ENCODE measurements at places on chromosomes 5 and 9.

DNA sequence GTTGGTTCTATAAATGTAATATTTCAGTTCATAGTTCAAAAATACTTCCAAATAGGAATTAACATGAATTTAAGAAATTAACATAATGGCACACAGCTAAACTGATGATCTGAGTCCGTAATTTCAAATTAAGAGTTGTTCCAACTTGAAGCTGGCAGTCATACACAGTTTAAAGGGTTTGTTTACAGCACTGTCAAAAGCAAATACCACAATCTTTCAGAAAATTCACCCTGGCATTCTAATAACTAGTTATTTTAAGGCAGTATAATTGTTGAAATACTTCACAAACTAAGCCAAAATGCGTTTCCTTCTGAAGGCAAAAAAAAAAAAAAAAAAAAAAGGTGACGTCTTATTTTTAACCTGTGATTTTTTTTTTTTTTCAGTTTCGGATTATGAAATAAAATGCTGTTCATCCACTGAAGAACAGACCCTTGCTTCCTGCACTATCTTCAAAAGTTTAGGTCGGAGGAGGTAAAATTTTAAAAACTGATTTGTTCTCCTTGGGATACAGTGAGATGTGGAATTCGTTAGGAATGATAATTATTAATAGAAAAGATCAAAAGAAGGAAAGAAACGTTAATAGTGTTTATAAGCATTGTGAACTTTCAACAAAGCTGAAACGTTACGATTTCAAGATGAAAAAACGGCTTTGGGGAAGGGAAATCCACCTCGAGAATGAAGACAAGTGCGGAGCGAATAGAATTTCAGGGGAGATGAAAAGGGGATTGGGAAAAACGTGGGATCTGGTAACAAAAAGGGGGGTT is 850 bp downstream of the IL6ST start:
- no peak for DNase-seq

GRCh38 chr9:112115970-112116753 is 58.9 kb downstream of the SUSD1 start:
- no peak for DNase-seq

- DNase-seq, result no peak
Observed at GRCh38 chr9:107141967-107142366, 141.1 kb upstream of the RAD23B start.

- no peak for DNase-seq
Observed at GRCh38 chr9:123796618-123797484, 133.1 kb downstream of the DENND1A start.

GRCh38 chr5:150510460-150511263 is 2.7 kb downstream of the NDST1 start:
- no peak for DNase-seq

GRCh38 chr5:54851449-54851848 is 133.9 kb downstream of the ESM1 start:
- DNase-seq, result no peak

DNA sequence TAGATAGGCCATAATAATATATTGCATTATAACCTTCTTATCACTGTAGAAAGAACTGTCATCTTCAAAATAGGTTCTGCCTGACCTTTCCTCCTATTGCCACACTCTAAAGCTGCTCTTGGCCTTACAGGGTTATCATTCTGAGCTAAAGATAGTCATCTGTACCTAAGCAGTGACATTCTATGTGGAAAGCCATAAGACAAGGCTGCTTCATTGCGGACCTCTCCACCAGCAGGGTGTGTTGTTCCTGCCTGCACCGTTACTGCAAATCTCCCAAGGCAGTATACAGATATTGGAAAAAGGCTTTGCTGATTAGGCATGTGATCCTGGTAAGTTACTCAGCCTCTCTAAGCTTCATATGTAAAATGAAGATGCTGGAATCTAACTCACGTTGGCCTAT is 8.1 kb downstream of the ZNF622 start:
- no peak for DNase-seq

DNA sequence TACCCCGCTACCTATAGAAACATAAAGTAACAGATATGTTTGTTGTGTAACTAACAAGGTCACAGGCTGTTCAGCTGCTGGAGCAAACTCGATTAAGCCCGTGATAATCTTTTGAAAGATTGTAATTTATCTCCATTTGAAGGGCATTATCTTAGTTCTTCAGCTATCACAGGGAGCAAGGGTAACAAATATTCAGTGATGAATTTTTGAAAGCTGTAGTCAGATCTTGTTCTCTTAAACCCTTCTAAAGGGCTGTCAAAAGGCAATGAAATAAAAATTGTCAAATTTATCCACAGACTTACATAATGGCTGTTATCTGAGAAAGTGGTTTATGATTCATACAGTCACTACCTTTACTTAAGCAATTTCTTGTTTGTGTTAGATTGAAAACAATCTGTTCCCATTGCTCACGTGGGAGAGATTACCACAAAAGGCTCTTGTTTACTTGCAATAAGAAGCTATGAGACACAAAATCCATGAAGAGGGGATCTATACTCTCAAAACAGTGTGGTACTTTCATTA is 78.3 kb upstream of the ZNF608 start:
- peak; percentile 49 for DNase-seq

DNA sequence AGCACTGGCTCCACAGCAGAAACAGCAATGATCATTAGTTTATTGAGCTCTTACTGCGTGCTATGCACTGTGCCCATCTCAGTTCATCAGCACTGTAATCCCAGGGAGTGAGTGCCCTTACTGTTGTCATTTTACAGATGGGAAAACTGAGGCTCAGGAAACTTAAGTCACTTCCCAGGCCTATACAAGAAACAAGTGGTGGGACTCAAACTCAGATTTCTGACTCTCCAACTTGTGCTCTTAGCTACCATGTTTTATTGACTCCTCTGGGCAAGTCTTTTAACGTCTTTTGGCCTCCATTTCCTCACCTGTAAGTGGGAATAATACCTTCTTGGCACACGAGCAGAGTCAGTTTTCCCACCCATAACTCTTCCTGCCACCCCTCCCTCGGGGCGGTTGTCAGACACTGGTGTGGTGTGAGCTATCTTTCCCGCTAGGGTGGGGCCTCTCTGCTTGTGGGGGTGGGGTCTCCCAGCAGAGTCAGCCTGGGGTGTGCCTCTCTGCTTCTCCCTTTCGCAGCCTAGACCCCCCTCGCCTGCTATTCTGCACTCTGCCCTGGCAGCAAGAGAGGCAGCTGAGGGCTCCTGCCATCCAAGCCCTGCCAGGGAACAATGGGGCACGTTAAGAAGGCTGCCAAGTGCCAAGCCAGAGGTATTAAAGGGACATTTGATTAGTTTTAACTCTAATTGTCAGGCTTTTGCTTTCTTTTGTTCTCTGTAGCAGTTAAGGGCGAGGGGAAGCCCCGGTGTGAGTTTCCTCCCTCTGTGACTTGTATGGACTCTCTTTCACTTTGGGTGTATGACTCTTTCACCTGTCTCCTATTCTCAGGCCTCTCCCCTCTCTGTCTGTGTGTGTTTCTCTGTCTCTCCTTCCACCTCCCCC is 12.1 kb downstream of the GALNT10 start:
- no peak for DNase-seq

GRCh38 chr5:166330036-166330435 is 1961.4 kb upstream of the WWC1 start:
- DNase-seq, result no peak

DNA sequence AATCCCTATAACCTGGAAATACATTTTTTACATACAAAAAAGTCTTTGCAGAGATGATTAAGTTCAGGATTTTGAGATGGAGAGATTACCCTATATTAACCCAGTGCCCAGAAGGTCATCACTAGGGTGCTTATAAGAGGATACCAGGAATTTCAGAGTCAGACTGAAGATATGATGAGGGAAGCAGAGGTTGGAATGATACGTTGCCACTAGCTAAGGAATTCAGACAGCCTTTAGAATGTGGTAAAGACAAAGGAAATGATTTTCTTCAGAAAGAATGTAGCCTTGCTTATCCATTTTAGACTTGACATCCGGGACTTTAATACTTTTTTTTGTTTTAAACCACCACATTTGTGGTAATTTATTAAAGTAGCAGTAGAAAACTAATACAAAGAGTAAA is 2176.8 kb upstream of the C9orf72 start:
- DNase-seq, result no peak

GRCh38 chr9:35481347-35481975 is 8.4 kb upstream of the RUSC2 start:
- no peak for DNase-seq

DNA sequence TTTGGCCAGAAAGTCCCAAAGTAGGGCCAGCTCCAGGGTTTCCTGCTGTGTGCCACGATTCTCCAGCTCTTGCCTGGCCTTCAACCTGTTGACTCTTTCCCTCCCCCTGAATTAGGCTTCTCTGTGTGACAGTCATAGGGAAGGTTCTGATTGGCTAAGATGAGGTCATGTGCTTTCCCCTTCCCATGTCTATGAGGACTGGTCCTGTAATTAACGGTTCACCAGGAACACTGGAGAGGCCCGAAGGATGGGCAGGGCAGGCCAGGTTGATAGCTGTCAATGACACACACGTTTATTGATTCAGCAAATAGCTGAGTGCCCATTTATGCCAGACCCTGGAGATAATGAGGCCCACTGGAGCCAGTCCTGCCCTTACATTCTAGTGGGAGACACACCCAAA is 9.0 kb upstream of the PRR7 start:
- DNase-seq, result no peak

DNA sequence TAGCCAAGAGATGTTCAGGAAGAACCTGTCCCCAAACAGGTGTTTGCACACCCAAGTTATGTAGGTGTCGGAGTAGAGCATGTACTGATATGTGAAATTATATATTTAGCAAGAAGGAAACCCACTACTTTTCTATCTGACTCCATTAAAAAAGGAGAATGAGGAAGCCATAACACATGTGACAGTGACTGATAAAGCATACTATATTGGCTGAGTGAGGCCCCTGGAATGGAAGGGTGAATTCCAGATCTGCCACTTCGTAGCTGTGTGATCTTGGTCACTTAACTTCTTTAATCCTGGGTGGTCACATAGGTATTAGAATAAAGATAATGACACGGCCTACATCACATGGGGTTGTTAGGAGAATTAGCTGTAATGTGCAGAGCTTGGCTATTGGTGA is 116.0 kb upstream of the MAN2A1 start:
- no peak for DNase-seq

DNA sequence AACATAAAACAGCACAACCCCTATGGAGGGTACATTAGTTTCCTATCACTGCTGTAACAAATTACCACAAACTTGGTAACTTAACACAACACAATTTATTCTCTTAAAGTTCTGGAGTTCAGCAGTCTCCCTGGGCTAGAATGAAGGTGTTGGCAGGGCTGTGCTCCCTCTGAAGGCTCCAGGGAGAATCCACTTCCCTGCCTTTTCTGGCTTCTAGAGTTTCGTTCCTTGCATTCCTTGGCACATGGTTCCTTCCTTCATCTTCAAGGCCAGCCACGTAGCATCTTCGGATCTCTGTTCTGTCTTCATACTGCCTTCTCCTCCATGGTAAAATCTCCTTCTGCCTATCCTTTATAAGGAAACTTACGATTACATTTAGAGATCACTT is 25.0 kb upstream of the GSN start:
- no peak for DNase-seq

DNA sequence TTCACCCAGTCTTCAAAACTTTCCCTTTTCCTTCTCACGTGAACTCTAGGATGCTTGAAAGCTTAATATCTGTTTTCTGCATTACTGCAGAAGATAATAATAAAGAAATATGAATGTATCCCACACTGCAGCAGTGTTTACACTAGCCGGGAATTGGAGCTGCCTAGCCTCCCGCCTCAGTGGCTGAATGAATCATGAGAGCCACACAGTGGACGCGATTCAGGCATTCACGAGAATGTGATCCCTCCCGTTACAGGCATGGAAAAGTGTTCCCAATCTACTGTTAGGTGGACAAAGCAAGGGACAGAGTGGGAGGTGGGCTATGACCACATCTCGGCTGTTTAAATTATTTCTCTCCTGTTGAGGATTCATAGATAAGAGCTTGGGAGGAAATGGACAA is 69.4 kb upstream of the CTSL start:
- DNase-seq, result no peak

DNA sequence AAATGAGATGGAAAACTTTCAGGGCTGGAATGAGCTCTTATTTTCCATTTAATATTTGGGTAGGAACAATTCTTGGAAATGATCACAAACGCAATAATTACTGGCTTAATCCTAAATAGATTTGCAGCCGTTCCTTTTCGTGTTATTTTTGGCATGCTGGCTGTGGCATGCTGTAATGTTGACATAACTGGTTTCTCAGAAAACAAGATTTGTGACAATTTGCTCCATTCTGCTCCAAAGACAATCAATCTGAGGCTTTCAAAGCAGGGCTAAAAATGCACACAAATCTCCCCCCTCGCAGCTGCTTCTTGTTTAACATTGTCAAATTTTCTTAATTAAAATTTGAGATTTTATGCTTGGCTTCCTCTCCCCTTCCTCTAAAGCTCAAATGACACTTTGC is 151.2 kb downstream of the TTC39B start:
- no peak for DNase-seq

GRCh38 chr9:91486699-91487497 is 63.3 kb upstream of the NFIL3 start:
- DNase-seq, result peak; percentile 41

GRCh38 chr5:36611520-36612274 is 5.3 kb downstream of the SLC1A3 start:
- DNase-seq, result no peak

- DNase-seq, result no peak
Observed at GRCh38 chr5:111016801-111017200, 54.7 kb upstream of the TSLP start.

DNA sequence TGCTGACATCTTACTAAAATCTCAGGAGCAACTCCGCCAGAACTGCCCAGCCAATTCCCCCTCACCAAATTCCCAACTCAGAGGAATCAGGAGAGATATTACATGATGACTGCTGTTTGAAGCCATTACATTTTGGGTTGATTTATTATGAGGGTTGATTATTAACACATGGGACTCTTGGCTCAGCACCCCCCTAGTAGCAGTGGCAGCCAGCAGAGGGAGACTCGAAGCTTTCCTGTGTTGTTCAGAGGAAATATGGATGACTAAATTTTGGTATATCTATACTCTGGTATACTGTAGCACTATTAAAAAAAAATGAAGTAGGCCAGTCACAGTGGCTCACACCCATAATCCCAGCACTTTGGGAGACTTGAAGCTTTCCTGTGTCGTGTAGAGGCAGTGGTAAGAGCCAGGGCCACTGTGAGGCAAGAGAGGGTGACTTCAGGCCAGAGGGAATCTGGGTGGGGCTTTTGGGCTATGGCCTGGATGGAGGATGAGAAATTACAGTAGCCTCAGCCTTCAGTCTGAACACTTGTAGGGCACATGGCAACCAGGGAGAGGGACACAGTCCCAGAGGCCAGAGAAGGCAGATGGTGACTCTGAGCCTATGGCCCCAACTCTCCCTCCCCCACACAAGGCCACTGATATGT is 111.4 kb downstream of the LHX2 start:
- no peak for DNase-seq

GRCh38 chr9:35569206-35569605 is 35.9 kb upstream of the TESK1 start:
- DNase-seq, result no peak

DNA sequence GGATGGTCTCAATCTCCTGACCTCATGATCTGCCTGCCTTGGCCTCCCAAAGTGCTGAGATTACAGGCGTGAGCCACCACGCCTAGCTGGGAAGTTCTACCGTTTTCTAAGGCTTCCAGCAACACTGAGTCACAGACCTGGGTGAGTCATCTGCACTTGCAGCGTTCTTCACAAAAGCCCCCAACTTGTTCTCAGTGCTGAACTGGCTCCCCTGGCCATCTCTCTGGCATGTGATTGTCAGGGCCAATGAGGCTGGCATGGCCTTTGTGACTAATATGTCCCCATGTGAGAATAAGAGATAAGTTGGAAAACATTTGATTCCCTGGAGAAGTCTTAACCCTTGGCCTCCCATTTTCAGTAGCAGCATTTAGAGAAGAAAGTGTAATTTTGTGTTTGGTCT is 124.4 kb downstream of the WDR41 start:
- no peak for DNase-seq

Measured in AG09309 (cell line).